Renal cortex interstitium (tissue), 15 donors: ENCODE measurements at places on chromosomes 3 and 15. TPM values are rescaled to one million over a fixed set of nuclear protein-coding genes. Genes with fewer than 3 reads are reported as not detected.

The CIDEC gene
- 0.17 TPM for polyA plus RNA-seq

The TKT gene
- 113 TPM for polyA plus RNA-seq

The SEMA3G gene
- polyA plus RNA-seq: 23.5 TPM

The TMEM40 gene
- 1.3 TPM for polyA plus RNA-seq

The RTP1 gene
- polyA plus RNA-seq: not detected

The RUVBL1 gene
- polyA plus RNA-seq: 70.9 TPM

The RETNLB gene
- polyA plus RNA-seq: not detected

DNA sequence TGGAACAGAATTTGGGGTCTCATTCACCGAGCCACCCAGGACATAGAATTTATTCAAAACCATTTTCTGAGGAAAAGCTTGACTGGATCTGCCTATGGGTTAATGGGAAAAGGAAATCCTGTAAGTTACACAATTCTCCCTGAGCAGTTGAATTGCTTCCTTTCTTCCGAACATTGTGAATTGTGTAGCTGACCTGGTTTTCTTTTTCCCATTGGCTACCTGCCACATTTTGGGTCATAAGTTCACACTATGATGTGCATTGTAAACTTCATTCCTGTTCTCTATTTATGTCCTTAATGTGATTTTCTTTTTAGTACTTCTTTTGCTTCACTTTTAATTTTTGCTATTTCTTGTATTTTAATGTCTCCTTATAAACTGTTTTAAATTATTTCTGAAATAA lies 386.0 kb upstream of the LRRC3B start:
- peak; percentile 59 for DNase-seq

DNA sequence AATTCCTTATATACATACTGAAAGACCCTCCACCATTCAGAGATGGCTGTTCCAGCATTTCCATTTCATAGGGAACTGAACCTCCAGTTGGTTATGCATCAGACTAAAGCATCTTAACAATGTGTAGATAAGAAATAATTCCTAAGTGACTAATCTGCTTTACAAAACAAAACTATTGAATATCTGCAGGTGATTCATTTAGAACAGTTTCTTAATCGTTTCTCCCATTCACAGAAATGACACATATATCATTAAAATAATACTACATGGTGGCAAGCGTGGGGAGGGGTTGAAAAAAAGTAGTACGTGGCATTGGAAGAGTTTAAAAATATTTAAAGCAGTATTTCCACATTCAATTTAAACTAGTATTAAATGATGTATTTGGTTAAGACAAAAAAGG lies 19.5 kb downstream of the COPS2 start:
- no peak for DNase-seq

DNA sequence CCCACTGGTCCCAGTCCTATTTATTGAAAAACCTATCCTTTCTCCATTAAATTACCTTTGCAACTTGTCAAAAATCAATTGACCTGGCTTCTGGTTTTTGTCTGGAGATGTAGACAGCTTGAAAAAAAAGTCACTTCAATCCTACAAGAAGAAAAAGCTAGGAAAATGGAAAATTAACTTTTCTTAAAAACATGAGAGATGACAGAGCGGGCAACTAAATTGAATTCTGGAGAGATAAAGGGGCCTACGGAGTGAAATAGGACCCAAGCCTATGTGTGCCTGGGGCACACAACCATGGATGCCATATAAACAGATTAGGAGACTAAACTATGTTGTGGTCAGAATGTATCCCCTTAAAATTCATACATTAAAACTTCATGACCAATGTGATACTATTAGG lies 363.3 kb upstream of the SLCO3A1 start:
- no peak for DNase-seq

DNA sequence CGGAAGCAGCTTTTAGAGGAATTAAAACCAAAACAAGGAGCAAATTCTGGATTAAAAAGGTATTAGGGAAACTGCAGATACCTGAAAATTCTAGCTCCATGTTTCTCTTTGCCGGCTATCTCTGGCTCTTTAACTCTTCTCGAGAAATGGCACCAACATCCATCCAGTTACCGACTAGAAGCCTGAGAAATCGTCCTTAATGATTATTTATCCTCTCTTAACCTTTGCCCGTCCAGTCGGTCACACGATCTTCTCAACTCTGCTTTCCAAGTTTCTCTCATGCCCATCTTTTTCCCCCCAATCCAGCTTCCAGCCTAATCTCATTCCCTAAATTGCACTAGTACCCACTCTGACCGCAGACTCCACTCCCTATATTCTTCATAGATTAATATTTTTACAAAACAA lies 596 bp upstream of the SGO1 start:
- DNase-seq: no peak

GRCh38 chr3:139677388-139678155 lies at the start of gene NMNAT3:
Gene NMNAT3 (minus strand): TSS chr3:139677972. CDS start chr3:139627724, 50,248 bp downstream.
- peak; percentile 53 for DNase-seq

DNA sequence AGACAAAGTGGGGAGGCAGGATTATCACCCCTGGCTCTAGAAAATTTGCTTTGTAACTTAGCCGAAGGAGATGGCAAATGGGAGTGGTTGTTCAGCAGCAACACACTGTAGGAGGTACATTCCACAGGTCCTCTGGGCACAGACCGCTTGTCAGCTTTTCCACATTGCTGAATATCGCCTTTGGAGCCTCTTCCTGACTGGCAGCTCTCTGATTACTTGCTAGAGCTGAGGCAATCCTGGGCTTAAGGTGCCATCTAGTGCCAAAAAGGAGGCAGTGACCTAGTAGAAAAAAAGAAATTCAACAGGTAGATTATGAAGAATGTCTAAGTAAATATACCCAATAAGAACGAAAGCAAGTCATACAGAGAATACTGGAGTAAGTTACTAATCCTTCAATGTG lies 13.1 kb upstream of the SCN5A start:
- DNase-seq: no peak

DNA sequence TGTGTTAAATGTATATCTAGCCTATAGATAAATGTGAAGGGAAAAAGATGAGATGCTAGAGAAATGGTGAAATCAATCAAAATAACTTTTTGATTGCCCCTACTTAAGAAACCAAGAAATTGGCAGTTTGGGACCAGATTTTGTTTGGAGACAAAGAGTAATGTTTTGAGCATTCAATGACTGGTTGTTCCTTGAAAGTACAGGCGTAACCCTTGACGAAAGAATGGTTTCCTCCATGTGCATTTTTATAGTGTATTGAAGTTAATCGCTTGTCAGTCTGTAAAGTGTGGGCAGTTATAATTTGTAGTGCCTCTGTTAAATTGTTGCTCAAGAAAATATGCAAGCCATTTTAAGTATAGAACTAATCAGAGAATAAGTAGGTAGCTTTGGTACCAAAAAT lies 1.2 kb downstream of the KIF23 start:
- no peak for DNase-seq

- DNase-seq: no peak
These were observed 56.7 kb upstream of the MYRIP start for GRCh38 chr3:39752751-39753150.

DNA sequence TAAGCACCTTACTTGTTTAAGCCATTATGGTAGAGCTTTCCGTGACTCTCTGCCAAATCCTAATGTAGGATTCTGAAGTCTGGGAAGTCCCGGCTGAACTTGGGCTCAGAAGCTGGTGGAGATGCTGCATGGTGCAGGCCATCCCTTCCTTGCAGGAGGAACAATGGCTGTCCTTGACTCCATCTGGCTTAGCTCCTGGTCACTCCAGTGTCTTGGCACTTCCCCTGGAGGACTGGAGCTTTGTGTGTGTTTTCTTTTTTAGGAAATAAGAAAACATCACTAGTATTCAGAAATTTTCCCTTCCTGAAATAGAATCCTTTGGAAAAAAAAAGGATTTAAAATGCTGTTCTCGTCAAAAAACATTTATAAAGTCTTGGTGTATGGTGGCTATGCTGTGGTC lies 209.3 kb upstream of the ROPN1 start:
- no peak for DNase-seq

GRCh38 chr3:158728851-158729250 lies 3.4 kb downstream of the RARRES1 start:
- DNase-seq: no peak
